ENCODE measurements at places on chromosomes 1 and 21.

GRCh38 chr1:108108119-108108518 lies 92.0 kb downstream of the SLC25A24 start:
- no peak for DNase-seq

GRCh38 chr1:210124736-210125135 lies 107.9 kb upstream of the SERTAD4 start:
- no peak for DNase-seq

DNA sequence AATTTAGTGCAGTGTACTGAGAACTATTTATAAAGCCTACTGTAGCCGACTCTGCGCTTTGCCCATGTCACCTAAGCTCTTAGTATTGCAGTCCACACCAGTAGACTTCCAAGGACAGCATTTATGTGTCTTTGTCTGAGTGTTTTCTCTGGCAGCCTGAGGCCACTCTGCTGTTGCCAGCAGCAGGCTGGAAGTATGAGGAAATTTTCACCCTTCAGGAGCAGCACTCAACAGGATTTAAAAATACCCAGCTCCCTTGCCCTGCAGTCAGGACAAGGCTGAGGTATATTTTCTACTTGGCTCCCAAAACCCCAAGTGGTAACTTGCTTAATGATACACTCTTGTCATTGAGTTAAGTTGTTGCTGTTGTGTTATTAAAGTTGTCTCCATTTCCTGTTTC lies 230.1 kb downstream of the SRGAP2C start:
- peak; percentile 52 for DNase-seq

- no peak for DNase-seq
Observed at GRCh38 chr21:43890042-43890441, 25.0 kb downstream of the AGPAT3 start.

DNA sequence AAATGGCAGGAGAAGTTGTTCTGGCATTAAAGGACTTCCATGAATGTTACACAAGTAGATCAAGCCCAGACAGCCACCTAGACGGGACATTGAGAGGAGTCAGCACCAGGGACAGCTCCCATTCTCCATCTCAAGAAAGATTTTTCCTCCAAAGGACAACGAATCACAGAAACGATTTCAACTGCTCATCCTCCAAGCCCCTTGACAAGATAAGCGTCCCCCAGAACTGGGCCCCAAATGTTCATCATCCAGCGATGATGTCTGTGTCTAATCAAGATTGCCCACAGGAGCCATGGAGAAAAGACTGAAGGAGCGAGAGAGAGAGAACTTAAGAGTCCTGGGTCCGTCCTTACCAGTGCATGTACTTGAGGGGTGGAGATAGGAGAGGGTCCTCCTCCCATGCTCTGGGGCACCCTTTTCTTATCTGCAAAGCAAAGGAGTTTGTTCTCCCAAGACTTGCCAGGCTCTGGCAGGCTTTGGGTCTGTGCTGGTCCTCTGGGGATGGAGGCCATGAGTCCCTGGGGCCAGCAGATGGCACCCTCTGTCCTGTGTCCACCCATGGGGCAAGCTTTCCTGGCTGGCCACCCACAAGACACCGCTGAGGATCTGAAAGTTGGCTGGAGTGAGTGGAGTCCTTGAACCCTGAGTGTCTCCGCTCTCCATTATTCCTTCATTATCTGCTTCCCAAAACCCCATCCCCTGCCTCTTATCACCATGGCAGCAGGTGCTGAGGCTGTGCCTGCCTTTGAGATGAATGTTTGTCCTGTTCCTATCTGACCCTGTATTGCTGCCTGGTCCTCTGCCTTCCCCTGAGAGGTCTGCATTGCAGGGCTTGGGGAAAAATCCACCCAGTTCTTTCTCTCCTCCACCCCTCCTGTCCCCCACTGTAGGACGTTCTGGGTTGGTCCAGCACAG lies 164.6 kb downstream of the ACTL8 start:
- no peak for DNase-seq

DNA sequence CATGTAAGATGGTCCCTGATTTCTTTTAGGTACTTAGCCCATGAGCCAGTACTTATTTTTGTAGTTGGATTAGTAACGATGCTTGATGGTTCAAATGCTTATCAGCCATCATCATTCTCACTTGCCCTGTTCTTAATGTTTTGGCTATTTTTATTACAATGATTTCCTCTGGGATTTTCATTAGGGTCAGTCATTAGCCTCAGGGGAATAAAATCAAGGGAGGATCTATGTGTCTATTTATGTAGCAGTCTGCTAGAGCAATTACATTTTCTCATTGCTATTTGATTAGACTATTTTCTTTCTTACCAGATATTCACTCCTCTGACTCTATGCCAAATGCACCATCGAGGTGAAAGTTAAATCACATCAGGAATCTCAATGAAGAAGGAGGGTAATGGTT lies 10.9 kb upstream of the CCT8 start:
- no peak for DNase-seq

Measured in gastrocnemius medialis (tissue), 4 donors.